Activated CD4-positive, alpha-beta T cell treated with anti-CD3 and anti-CD28 coated beads for 48 hours (primary cell): ENCODE measurements at places on chromosomes 7 and 10.

- DNase-seq: no peak
Observed at GRCh38 chr7:55730197-55730596, 132.4 kb downstream of the SEPTIN14 start.

DNA sequence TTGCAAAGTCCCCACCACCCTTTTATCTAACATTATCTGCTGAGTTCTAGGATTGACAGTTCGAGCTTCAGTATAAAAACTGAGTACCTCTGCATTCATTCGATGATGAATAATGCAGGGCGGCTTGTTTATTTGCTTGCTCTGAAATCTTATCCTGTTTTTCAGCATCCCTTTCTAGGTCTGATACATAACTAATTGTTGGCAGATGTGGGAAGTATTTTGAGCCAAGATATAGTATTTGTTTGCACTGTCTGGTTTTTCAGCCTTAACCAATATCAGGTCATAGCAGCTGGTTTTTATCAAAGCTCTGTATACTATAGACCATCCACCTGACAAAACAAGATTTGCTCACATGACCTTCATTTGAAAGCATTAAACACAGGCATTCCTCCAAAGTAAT, 161.4 kb downstream of the TFEC start:
- no peak for DNase-seq

- no peak for DNase-seq
Observed at GRCh38 chr7:85749696-85750453, 563.0 kb upstream of the SEMA3D start.

GRCh38 chr10:132606031-132606491, 68.5 kb downstream of the INPP5A start:
- no peak for DNase-seq

GRCh38 chr10:36281831-36282331, 639.8 kb upstream of the FZD8 start:
- no peak for DNase-seq
